Activated CD8-positive, alpha-beta T cell treated with anti-CD3 and anti-CD28 coated beads, Interleukin-2, amount 10 ng/mL, durations not matched to agents 7 days and 5 days (primary cell): ENCODE measurements at places on chromosomes 6 and 20. TPM values are rescaled to one million over a fixed set of nuclear protein-coding genes. Genes with fewer than 3 reads are reported as not detected.

CDS2 gene
- total RNA-seq = 56.2 TPM

MAD2L1BP gene
- 44.2 TPM for total RNA-seq

ARFGAP1 gene
- 68.7 TPM for total RNA-seq

TNNC2 gene
- total RNA-seq = not detected

SOX4 gene
- total RNA-seq = 0.83 TPM

CRISP3 gene
- not detected for total RNA-seq

GSTA1 gene
- not detected for total RNA-seq

RBPJL gene
- total RNA-seq = not detected

SPDEF gene
- 0.13 TPM for total RNA-seq

BMP2 gene
- total RNA-seq = not detected
